Effector memory CD4-positive, alpha-beta T cell (primary cell): ENCODE measurements at places on chromosomes 1 and 21.

GRCh38 chr1:82091729-82092128 lies 291.0 kb downstream of the ADGRL2 start:
- no peak for DNase-seq
- H3K4me1 ChIP-seq = no peaks in the 10 kb centered on the region
- H3K4me3 ChIP-seq = no peak overlapping the region
- H3K27me3 ChIP-seq = no peaks in the 10 kb centered on the region
- H3K36me3 ChIP-seq = no peaks in the 10 kb centered on the region

DNA sequence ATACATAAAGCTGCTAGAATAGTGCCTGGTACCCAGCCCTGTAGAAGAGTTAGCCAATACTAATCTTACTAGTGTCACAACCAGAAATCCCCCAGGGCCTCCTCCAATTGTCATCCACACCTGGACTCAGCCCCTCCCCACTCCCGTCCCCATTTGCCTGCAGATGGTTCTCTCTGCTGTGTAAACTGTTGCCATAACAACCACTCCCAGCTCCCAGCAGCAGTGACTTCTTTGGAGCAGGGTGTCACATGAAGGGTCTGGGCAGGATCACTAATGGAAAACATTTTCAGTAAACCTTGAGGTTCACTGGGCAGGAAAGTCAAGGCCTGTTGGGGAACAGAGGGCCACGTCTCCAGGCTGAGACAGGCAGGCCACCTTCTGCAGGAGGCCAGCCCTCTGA lies 126.0 kb upstream of the IPO9 start:
- no peaks in the 10 kb centered on the region for H3K36me3 ChIP-seq
- H3K27me3 ChIP-seq = no peaks in the 10 kb centered on the region
- no peaks in the 10 kb centered on the region for H3K4me1 ChIP-seq

DNA sequence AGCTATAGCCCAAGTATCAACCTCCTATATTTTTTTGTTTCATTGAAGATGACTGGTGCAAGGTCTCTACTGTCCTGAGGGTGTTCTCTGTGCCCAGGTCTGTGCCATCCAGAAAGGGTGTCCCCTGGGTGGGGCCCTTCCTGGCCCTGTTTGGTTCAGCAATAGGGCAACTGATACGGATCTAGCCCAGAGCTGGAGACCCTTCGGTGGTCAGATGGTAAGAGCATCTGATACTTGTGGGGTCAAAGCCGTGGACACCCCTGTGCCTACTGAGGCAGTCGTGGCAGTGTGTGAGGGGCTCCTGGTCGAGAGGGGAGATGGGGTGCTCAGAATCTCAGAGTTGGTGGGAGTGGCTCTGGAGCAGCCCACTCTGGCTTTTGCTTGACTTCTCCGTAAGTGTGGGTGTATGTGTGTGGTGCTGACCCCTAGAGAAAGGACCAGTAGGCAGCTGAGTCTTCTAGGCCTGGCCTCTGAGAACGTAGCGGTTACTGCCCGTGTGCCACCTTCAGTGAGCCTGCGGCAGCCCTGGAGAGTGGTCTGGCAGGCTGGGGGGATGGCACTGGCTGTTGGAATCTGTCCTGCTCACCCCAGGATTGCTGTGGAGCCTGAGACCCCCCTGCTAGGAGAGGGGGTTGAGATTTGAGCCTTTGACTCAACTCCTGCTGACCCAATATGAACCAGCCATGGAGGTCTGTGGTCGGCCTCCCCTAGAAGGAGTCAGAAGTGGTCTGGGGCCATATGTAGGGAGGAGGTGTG lies 2.7 kb downstream of the AMPD2 start:
- no peak for DNase-seq
- peak overlapping the region; percentile 97 for H3K27ac ChIP-seq
- H3K4me3 ChIP-seq = peak overlapping the region; percentile 78
- peaks cover 22% of the 10 kb centered on the region for H3K36me3 ChIP-seq
- no peaks in the 10 kb centered on the region for H3K27me3 ChIP-seq

DNA sequence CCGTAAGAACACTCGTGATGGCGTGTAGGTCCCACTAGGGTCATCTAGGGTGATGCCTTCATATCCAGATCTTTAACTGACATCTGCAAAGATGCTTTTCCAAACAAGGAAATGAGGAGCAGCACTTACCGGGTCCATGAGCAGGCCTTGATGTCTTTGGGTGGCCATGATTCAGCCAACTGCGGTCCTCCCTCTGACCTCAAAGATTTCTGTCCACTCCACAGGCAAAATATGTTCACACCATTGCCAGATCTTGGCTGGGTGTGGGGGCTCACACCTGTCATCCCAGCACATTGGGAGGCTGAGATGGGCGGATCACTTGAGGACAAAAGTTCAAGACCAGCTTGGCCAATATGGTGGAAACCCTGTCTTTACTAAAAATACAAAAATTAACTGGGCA lies 18.2 kb downstream of the TRPM2 start:
- DNase-seq = no peak
- H3K27me3 ChIP-seq = no peaks in the 10 kb centered on the region
- no peaks in the 10 kb centered on the region for H3K36me3 ChIP-seq
- peaks cover 9% of the 10 kb centered on the region for H3K4me1 ChIP-seq

GRCh38 chr1:85850238-85850637 lies 142.0 kb upstream of the ZNHIT6 start:
- no peak for DNase-seq
- H3K27me3 ChIP-seq = no peaks in the 10 kb centered on the region
- no peaks in the 10 kb centered on the region for H3K4me1 ChIP-seq
- no peak overlapping the region for H3K4me3 ChIP-seq
- no peaks in the 10 kb centered on the region for H3K36me3 ChIP-seq

- H3K36me3 ChIP-seq = peaks cover 3% of the 10 kb centered on the region
- no peaks in the 10 kb centered on the region for H3K4me1 ChIP-seq
- H3K4me3 ChIP-seq = no peak overlapping the region
- DNase-seq = no peak
Observed at GRCh38 chr1:15489052-15489736, 13.3 kb downstream of the CELA2B start.

- no peaks in the 10 kb centered on the region for H3K36me3 ChIP-seq
- H3K4me3 ChIP-seq = no peak overlapping the region
- no peak for DNase-seq
Observed at GRCh38 chr1:77557053-77557452, 125.4 kb downstream of the ZZZ3 start.

- H3K27ac ChIP-seq = no peak overlapping the region
- no peak for DNase-seq
- peaks cover 43% of the 10 kb centered on the region for H3K27me3 ChIP-seq
- no peak overlapping the region for H3K4me3 ChIP-seq
- no peaks in the 10 kb centered on the region for H3K36me3 ChIP-seq
- peaks cover 16% of the 10 kb centered on the region for H3K4me1 ChIP-seq
Observed at GRCh38 chr1:156692441-156692924, 12.9 kb downstream of the CRABP2 start.

DNA sequence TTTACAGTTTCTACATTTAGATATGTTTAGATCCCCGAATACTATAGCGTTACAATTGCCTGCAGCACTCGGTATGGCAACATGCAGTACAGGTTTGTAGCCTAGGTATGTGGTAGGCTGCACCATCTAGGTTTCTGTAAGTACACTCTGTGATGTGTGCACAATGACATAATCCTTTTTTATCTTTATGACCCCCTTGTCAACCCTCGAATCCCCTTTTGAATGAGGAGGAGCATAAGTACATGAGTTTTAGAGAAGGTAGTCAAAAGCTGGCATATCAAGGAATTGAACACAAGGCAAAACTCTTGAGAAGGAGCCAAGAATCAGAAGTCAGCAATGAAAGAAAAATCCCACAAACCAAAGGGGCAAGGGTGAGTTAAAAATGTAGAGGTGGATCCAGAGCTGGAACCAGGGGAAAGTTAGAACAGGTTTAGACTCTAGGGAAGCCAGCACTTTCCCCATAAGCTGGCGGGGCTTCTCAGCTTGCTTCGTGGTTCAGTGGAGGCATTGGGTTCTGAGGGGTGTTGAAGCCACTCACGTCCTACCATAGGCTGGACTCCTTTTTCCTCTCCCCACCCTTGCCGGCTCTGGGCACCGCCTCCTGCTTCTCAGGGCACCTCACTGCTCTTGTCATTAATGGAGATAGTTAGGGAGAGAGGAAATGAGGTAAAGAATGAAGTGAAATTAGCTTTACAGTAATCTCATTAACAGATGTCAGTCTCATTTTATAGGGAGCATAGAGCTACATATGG lies 31.3 kb downstream of the OLFML3 start:
- H3K27me3 ChIP-seq = no peaks in the 10 kb centered on the region
- no peaks in the 10 kb centered on the region for H3K4me1 ChIP-seq
- no peak for DNase-seq
- no peak overlapping the region for H3K27ac ChIP-seq
- H3K4me3 ChIP-seq = no peak overlapping the region

- H3K36me3 ChIP-seq = no peaks in the 10 kb centered on the region
- H3K4me1 ChIP-seq = no peaks in the 10 kb centered on the region
- no peak overlapping the region for H3K27ac ChIP-seq
- no peak for DNase-seq
- no peak overlapping the region for H3K4me3 ChIP-seq
Observed at GRCh38 chr21:27001526-27001925, 34.6 kb upstream of the ADAMTS5 start.

- H3K4me1 ChIP-seq = no peaks in the 10 kb centered on the region
- no peak for DNase-seq
- H3K27me3 ChIP-seq = no peaks in the 10 kb centered on the region
- H3K27ac ChIP-seq = no peak overlapping the region
Observed at GRCh38 chr1:7389906-7390603, 381.0 kb upstream of the VAMP3 start.

DNA sequence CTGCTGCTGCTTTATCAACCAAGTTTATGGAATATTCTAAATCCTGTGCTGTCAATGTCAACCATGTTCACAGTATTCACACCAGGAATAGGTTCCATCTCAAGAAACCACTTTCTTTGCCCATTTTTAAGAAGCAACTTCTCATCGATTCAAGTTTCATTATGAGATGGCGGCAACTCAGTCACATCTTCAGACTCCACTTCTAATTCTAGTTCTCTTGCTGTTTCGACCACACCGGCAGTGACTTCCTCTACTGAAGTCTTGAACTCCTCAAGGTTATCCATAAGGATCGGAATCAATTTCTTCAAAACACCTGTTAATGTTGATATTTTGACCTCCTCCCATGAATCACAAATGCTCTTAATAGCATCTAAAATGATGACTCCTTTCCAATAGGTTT lies 39.7 kb upstream of the IFNLR1 start:
- no peaks in the 10 kb centered on the region for H3K27me3 ChIP-seq
- no peaks in the 10 kb centered on the region for H3K36me3 ChIP-seq
- H3K27ac ChIP-seq = no peak overlapping the region
- no peaks in the 10 kb centered on the region for H3K4me1 ChIP-seq

DNA sequence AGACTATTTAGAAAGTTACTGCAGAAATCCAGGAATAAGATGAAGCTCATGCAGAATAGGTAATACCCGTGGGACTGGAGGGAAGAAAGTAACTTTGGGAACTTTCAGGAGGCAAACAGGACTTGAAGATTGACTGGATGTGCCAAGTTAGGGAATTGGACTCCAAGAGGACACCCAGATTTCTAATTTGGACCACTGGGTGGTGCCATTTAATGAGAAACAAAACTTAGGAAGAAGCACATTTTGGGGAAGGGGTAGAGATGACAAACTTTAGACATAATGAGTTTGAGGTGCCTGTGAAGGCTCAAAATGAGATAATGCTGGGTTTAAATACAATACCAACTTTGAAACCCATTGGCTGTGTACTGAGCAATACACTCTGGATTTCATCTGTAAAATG lies 3.3 kb upstream of the B4GALT3 start:
- no peak overlapping the region for H3K4me3 ChIP-seq
- peaks cover 61% of the 10 kb centered on the region for H3K4me1 ChIP-seq
- no peaks in the 10 kb centered on the region for H3K27me3 ChIP-seq
- no peak for DNase-seq

GRCh38 chr1:104797982-104798381 lies 1048.3 kb downstream of the AMY1C start:
- H3K4me3 ChIP-seq = no peak overlapping the region
- no peaks in the 10 kb centered on the region for H3K36me3 ChIP-seq
- DNase-seq = no peak
- H3K27ac ChIP-seq = no peak overlapping the region
- H3K4me1 ChIP-seq = no peaks in the 10 kb centered on the region
- no peaks in the 10 kb centered on the region for H3K27me3 ChIP-seq

GRCh38 chr1:229869687-229870086 lies 197.4 kb upstream of the GALNT2 start:
- DNase-seq = no peak
- no peak overlapping the region for H3K4me3 ChIP-seq
- H3K4me1 ChIP-seq = no peaks in the 10 kb centered on the region
- no peaks in the 10 kb centered on the region for H3K27me3 ChIP-seq

- no peaks in the 10 kb centered on the region for H3K27me3 ChIP-seq
- peak overlapping the region; percentile 73 for H3K4me3 ChIP-seq
- H3K27ac ChIP-seq = peak overlapping the region; percentile 13
- peak; percentile 6 for DNase-seq
Observed at GRCh38 chr1:223363057-223363855, 720 bp downstream of the SUSD4 start.

- no peaks in the 10 kb centered on the region for H3K4me1 ChIP-seq
- no peak overlapping the region for H3K27ac ChIP-seq
- DNase-seq = no peak
- H3K27me3 ChIP-seq = peaks cover 4% of the 10 kb centered on the region
Observed at GRCh38 chr1:33623811-33624210, 151.4 kb downstream of the ZSCAN20 start.

GRCh38 chr1:98388441-98388840 lies 273.1 kb upstream of the SNX7 start:
- no peak overlapping the region for H3K27ac ChIP-seq
- H3K4me3 ChIP-seq = no peak overlapping the region
